ENCODE measurements at places on chromosomes 2 and 18. TPM values are rescaled to one million over a fixed set of nuclear protein-coding genes. Genes with fewer than 3 reads are reported as not detected.

DNA sequence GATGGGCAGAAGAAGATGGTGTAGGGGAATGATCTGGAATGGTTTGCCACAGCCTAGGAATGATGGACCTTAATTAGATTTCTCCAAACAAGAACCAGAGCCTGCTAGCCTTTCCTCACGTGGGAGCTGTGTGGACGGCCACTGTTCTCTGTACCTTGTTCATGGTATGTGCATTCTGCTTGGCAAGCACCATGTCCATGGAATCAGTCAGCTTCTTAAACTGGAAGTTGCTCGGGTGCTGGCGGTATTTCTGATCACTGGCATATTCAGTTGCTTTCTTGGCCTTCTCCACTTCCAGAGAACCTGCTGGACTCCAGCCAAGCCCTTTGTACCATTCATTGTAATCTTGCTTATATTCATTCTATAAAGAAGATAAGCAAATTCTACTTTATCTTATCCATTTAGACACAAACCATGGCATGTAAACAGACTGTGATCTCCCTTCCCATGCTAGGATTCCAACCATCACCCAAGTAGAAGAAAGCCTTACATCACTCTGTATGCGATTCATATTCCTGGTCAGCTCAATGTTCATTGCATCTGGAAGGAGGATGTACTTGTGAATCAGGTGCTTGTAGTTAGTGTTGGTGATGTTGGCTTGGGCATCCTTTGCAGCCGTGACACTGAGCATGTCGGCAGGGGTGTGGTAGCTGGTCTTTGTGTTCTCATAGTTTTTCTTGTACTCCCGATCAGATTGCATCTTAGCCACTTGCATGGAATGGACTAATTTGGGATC, 78.4 kb downstream of the NEB start:
- no peak overlapping the region for H3K4me3 ChIP-seq
- no peak for DNase-seq
- H3K27ac ChIP-seq = no peak overlapping the region
- no peaks in the 10 kb centered on the region for H3K4me1 ChIP-seq

DNA sequence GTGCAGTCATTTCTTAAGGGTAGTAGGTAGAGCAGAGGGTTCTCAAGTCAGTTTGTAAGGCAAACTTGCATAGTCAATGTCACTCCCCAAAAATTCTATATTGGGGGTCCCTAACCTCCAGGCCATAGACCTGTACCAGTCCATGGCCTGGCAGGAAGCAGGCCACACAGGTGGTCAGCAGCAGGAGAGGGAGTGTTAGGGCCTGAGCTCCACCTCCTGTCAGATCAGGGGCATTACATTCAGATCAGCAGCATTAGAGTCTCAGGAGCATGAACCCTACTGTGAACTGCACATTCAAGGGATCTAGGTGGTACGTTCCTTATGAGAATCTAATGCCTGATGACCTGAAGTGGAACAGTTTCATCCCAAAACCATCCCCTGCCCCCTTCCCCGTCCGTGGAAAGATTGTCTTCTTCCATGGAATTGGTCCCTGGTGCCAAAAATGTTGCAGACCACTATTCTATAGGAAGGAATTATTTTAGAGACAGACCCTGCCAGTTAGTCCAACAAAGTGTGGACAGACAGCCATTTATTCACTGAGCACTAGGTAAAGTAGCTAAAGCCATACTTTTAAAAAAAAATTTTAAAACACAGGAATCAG, 6.7 kb downstream of the COA5 start:
- H3K27me3 ChIP-seq = no peaks in the 10 kb centered on the region
- peaks cover 7% of the 10 kb centered on the region for H3K4me1 ChIP-seq
- peak overlapping the region; percentile 6 for H3K27ac ChIP-seq
- no peak overlapping the region for H3K4me3 ChIP-seq
- DNase-seq = no peak

GRCh38 chr2:11344956-11345677, 681 bp upstream of the ROCK2 start:
- H3K27ac ChIP-seq = peak overlapping the region; percentile 63
- H3K4me1 ChIP-seq = peaks cover 13% of the 10 kb centered on the region
- H3K27me3 ChIP-seq = no peaks in the 10 kb centered on the region

- H3K36me3 ChIP-seq = no peaks in the 10 kb centered on the region
- H3K4me1 ChIP-seq = no peaks in the 10 kb centered on the region
- H3K4me3 ChIP-seq = no peak overlapping the region
- DNase-seq = no peak
- no peak overlapping the region for H3K27ac ChIP-seq
- no peaks in the 10 kb centered on the region for H3K27me3 ChIP-seq
Observed at GRCh38 chr18:7646174-7646886, 79.2 kb downstream of the PTPRM start.

- no peak for DNase-seq
- no peak overlapping the region for H3K4me3 ChIP-seq
- no peaks in the 10 kb centered on the region for H3K27me3 ChIP-seq
- no peaks in the 10 kb centered on the region for H3K36me3 ChIP-seq
Observed at GRCh38 chr18:78820161-78820834, 159.3 kb upstream of the SALL3 start.

GRCh38 chr18:8175501-8176061, 433.7 kb upstream of the RAB12 start:
- no peaks in the 10 kb centered on the region for H3K36me3 ChIP-seq
- no peaks in the 10 kb centered on the region for H3K4me1 ChIP-seq
- no peak for DNase-seq
- no peaks in the 10 kb centered on the region for H3K27me3 ChIP-seq

GRCh38 chr2:10305254-10305635, 2.5 kb downstream of the HPCAL1 start:
- no peaks in the 10 kb centered on the region for H3K27me3 ChIP-seq
- H3K4me3 ChIP-seq = peak overlapping the region; percentile 47
- no peaks in the 10 kb centered on the region for H3K36me3 ChIP-seq
- H3K4me1 ChIP-seq = peaks cover 50% of the 10 kb centered on the region
- peak overlapping the region; percentile 78 for H3K27ac ChIP-seq
- peak; percentile 64 for DNase-seq

DNA sequence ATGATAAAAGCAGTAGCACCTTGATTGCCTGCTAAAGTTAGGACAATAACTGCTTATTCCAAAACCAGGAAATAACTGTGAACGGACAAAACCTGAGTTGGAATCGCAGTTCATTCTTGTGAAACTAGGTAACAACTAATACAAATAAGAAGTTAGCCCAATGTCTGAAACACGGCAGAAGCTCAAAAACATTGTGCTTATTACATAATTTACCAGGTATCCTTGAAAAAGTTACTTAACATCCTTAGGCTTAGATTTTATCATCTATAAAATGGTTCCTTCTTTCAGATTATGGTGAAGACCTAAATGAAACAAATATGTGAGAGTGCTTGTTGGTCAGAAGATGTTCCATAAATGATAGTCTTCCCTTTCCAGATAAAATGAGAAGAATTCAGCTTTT, 32.4 kb downstream of the RTN4 start:
- DNase-seq = no peak
- no peak overlapping the region for H3K27ac ChIP-seq
- no peaks in the 10 kb centered on the region for H3K36me3 ChIP-seq
- H3K27me3 ChIP-seq = no peaks in the 10 kb centered on the region
- no peak overlapping the region for H3K4me3 ChIP-seq
- H3K4me1 ChIP-seq = peaks cover 8% of the 10 kb centered on the region

DNA sequence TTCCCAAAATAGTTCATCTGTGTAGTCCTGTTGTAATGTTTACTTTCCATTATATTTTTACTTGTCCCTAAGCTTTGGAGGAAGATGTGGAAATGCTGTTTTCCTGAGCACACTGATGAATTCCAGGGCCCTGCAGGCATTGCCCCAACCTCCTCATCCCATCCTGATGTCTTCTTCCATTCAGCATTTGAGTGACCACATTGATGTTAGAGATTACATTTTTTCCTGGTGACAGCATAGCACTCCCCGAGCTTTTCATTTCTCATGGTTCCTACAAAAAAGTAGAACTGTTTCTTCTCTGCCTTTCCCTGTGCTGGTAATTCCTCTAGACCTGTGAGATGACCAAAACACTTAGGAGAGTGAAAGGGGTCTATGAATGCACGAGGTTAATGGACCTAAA, 4.8 kb downstream of the IL36A start:
- DNase-seq = no peak
- peaks cover 5% of the 10 kb centered on the region for H3K4me1 ChIP-seq
- H3K27ac ChIP-seq = no peak overlapping the region
- H3K4me3 ChIP-seq = no peak overlapping the region
- H3K36me3 ChIP-seq = no peaks in the 10 kb centered on the region
- no peaks in the 10 kb centered on the region for H3K27me3 ChIP-seq

DNA sequence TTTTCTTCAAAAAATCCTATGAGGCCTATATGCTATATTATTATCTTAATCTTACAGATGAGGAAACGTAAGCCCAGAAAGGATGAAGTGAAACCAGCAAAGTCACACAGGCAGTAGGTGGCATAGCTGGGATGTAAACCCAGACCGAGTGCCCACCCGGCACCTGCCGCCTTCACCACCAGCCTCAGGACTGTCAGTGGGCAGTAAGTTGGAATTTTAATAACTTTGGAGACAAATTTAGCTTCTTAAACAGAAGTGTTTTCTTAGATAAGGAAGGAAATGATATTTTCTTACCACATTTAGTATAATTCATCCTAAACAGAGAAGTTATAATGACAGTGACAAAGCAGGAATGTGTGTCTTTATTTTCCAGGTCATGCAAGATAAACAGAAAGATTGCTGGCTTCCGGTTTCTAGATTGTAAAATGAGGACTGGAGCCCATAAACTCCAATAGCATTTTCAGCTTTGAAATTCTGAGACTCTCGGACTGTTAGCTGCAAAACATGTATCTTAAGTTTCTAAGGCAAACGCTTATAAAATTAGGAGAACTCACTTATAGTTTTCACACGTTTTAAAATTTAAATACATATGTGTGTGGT, 59.3 kb downstream of the CD8B2 start:
- no peak for DNase-seq
- H3K4me3 ChIP-seq = no peak overlapping the region
- H3K27me3 ChIP-seq = no peaks in the 10 kb centered on the region
- H3K36me3 ChIP-seq = no peaks in the 10 kb centered on the region

DNA sequence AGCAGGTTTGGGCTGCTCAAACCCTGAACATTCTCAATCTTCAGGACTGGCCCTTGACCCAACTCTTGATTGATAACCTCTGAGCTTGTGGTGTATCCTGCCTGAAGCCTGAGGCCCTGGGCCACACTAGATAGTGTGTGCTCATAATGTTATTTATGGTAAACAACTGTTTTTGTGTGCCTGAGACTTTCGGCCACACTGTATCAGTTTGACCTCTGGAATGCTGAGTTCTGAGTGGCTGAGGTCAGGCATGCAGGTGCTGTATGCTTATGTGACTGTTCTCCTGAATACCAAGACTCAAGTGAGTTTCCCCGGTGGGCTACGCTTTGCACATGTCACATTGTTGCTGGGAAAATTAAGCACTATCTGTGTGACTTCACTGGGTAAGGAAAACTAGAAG, 82.2 kb upstream of the RMP24 start:
- H3K4me3 ChIP-seq = no peak overlapping the region
- no peak overlapping the region for H3K27ac ChIP-seq
- H3K4me1 ChIP-seq = no peaks in the 10 kb centered on the region
- no peaks in the 10 kb centered on the region for H3K27me3 ChIP-seq
- DNase-seq = no peak
- H3K36me3 ChIP-seq = no peaks in the 10 kb centered on the region

DNA sequence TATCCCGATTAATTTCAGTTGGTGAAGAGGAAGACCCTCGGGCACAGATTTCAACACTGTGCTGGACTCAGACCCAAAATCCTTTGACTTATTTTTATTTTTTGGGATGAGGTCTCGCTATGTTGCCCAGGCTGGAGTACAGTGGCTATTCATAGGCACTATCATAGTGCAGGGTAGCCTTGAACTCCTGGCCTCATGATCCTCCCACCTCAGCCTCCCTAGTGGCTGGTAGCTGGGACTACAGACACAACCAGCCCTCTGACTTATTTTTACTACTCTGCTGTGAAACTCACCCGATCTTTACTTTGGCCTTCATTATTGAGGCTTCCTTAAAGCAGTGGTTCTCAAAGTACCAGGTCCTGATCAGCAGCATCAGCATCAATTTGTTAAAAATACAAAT, 18.2 kb upstream of the ADAM17 start:
- H3K4me3 ChIP-seq = no peak overlapping the region
- H3K36me3 ChIP-seq = no peaks in the 10 kb centered on the region
- DNase-seq = no peak
- H3K4me1 ChIP-seq = no peaks in the 10 kb centered on the region
- no peak overlapping the region for H3K27ac ChIP-seq

GRCh38 chr2:178419123-178419522, 31.9 kb downstream of the PRKRA start:
- H3K27ac ChIP-seq = no peak overlapping the region
- no peak for DNase-seq
- no peaks in the 10 kb centered on the region for H3K36me3 ChIP-seq
- no peak overlapping the region for H3K4me3 ChIP-seq

DNA sequence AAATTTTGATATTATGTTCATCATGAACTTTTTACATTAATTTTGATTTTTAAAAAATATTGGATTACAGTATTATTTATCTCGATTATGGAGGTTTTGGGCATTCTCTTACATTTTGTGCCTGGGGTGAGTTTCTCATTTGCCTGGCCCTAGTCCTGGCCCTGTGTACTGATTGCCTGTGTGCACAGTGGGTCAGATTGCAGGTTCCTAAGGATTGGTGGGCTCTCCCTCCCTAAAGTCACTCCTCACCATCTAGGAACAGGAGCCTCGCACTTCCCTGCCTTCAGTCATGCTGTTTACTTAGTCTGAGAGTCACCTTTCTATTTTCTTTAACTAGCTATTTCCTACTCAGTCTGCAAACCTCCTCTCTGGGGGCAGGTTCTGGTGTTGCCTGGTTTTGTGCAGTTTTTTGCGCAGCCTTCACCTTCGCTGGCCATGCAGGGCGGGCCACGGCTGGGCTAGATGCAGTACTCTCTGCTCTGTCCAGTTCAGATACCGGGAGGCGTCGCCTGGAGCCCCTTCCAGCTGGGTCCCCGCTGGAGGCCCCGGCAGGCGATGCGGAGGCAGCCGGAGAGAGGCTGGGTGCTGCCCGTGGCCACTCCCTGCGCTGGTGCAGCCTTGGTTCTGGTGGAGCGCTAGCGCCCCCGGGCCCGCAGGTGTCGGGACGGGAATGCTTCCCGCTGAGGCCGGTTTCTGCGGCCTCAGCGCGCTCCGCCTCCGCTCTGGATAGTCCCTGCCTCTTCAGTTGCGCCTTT, 23.3 kb upstream of the MC5R start:
- no peaks in the 10 kb centered on the region for H3K27me3 ChIP-seq
- DNase-seq = no peak
- H3K27ac ChIP-seq = no peak overlapping the region
- peaks cover 6% of the 10 kb centered on the region for H3K4me1 ChIP-seq
- H3K36me3 ChIP-seq = no peaks in the 10 kb centered on the region
- H3K4me3 ChIP-seq = no peak overlapping the region

GRCh38 chr2:144507441-144508171, 12.3 kb downstream of the ZEB2 start:
- H3K4me1 ChIP-seq = peaks cover 45% of the 10 kb centered on the region
- H3K4me3 ChIP-seq = no peak overlapping the region
- no peak for DNase-seq
- no peaks in the 10 kb centered on the region for H3K36me3 ChIP-seq
- H3K27me3 ChIP-seq = no peaks in the 10 kb centered on the region

GRCh38 chr2:29587402-29588190, 333.8 kb downstream of the ALK start:
- H3K4me3 ChIP-seq = no peak overlapping the region
- H3K36me3 ChIP-seq = no peaks in the 10 kb centered on the region
- no peak for DNase-seq

Gene KCNJ3
- not detected for total RNA-seq

Gene ELOA2
- not detected for total RNA-seq

Gene IL1R1
- 0.64 TPM for total RNA-seq

Gene CCL20
- not detected for total RNA-seq

Gene REV1
- total RNA-seq = 54.7 TPM

Gene EPB41L3
- total RNA-seq = 12.5 TPM

Gene CDCA7
- total RNA-seq = 85.7 TPM
